Ovary (tissue), 10 donors: ENCODE measurements at places on chromosomes 6 and 20. TPM values are rescaled to one million over a fixed set of nuclear protein-coding genes. Genes with fewer than 3 reads are reported as not detected.

GRCh38 chr6:81696524-81696923 is 56.0 kb downstream of the TENT5A start:
- no peak overlapping the region for H3K4me3 ChIP-seq
- H3K4me1 ChIP-seq: no peaks in the 10 kb centered on the region
- no peaks in the 10 kb centered on the region for H3K36me3 ChIP-seq
- no peaks in the 10 kb centered on the region for H3K27me3 ChIP-seq
- no peak overlapping the region for H3K27ac ChIP-seq
- DNase-seq: no peak

- H3K27ac ChIP-seq: no peak overlapping the region
- H3K36me3 ChIP-seq: no peaks in the 10 kb centered on the region
- H3K4me3 ChIP-seq: no peak overlapping the region
- DNase-seq: no peak
- no peaks in the 10 kb centered on the region for H3K27me3 ChIP-seq
Measured at GRCh38 chr6:20260360-20260759, 48.1 kb upstream of the MBOAT1 start.

The SLC17A3 gene
- 0.93 TPM for total RNA-seq

The AMD1 gene
- 67.4 TPM for total RNA-seq
